NCI-H226 (cell line): ENCODE measurements at places on chromosomes 13 and 19.
A peak's percentile ranks its signal among the peaks of the same experiment; 100 is the strongest.

- DNase-seq, result no peak
Observed at GRCh38 chr19:47183601-47184000, 47.4 kb downstream of the BBC3 start.

GRCh38 chr13:41833831-41834230, 127.1 kb downstream of the VWA8 start:
- no peak for DNase-seq

DNA sequence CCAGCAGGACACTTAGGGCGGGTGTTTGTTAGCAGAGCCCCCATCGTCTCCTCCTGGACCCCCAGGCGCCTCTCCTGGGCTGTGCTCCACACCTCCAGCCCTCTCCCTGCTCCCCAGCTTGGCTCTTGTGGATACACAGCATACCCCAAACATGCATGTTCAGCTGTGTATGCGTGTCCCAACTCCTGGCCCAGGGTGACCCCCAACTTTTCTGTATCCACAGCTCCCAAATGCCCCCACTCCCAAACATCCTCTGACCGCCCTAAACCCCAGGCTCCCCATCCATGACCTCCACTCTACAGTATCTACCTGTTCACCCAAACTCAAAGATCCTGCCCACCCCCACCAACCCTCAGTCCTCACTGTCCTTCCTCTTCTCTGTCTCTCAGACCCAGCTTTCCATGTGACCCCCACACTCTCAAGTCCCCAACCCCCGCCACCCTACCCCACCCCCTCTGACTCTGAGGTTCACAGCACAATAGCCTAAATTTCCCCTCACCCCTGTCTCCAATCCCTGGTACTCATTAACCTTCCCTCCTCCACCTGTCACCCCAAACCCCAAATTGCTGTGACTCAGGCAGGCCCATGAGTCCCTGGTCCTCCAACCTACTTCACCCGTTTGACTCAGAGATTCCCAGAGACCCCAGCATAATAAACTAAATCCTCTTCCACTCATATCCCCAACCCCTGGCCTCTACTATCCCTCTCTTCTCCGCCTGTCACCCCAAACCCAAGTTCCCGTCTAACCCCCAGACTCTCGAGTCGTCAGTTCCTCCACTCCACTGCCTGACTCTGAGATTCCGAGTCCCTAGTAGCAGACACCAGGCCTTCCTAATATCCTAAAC, 968 bp downstream of the UBE2M start:
- no peak for DNase-seq

DNA sequence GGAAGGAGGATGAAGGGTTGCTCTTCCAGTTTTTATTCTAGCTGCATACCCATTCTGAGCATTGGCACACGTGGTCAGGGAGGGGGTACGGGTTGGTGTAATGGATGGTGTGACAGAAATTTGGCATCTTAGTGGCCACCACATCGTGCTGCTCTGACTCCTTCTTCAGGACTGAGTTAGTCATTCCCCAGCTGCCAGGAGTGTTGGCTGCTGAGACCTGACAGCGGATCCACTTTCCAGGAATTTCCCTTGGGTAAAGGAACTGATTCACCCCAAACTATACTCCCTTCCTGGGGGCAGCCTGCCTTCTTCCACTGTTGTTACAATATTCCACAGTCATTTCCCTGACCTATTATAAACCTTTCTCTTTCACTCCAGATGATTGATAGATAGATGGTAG, 595.5 kb upstream of the KLHL1 start:
- no peak for DNase-seq

DNA sequence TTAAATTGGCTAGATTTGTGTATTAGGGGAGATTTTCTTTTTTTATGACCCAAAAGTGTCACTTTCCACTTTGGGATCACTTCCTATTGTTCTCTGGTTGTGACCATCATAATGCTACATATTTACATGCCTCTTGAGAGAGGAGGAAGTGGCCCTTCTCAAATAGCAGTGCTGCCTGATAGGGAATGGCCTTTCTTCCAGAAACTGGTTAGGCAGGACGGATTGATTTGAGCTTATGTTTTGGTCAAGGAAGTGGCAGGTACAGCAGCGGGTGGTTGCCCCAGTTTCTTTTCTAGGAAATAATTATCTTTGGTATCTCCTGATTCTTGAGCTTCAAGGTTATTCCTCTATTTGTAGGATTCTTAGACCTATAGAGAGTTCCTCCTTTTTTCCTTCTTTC, 21.9 kb upstream of the WTIP start:
- DNase-seq, result no peak

GRCh38 chr13:106595625-106596024, 27.7 kb upstream of the ARGLU1 start:
- DNase-seq, result no peak

DNA sequence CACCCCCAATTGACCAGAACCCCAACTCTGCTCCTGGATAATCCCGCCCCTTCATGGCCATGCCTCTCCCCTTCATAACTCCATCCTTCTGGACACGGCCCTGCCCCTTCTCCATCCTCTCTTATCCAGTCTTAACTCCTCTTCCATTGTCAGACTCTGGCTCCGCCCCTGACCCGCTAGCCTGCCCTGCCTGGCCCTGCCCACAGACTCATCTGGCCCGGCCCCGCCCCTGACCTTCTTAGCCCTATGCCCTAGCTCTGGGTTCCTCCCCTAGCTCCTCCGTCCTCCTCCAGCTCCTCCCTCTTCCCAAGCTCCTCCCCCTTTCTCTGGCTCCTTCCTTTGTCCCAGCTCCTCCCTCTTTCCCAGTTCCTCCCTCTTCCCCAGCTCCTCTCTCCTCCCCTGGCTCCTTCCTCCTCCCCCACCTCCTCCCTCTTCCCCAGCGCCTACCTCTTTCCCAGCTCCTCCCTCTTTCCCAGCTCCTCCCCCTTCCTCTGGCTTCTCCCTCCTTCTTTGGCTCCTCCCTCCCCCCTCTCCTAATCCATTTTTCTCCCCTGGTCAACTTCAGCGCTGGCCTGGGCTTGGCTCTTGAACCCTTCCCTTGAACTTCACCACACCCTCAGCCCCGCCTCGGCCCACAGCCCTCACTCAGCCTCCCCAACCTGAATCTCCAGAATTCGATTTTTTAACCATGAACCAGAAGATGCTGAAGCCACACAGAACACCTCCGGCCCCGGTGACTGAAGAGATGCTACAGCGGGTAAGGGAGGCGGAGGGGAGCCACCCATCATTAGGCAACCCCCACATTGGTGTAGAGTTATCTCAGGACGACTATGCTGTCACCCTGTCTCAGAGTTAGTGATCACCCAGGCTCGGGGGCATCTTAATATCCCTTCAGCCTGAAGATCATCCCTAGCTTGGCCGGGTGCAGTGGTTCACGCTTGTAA, 9.2 kb upstream of the ZNF358 start:
- peak; percentile 95 for DNase-seq

GRCh38 chr19:9565900-9566705, 18.2 kb downstream of the ZNF121 start:
- DNase-seq, result no peak

DNA sequence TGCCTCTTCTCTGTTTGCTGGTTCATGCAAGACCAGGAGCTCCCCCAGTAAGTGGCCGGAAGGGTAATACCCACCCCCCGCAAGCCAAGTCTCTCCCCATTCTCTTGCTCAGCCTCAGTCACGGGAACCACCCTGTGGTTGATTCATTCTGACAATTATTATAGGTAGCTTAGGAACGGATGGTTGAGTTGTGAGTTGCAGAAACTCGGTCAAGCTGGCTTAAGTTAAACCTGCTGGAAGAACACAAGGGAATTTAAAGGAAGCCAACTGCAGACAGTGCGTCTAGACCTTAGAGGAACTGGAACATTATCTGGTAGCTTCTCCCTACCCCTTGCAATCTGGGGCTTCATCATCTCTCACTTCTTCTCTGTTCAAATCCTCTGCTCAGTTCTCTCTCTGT, 8.9 kb downstream of the FPR1 start:
- DNase-seq, result no peak

- no peak for DNase-seq
Observed at GRCh38 chr13:46606970-46607369, 54.0 kb downstream of the LRCH1 start.

- DNase-seq, result no peak
Observed at GRCh38 chr13:113851826-113852535, 11.9 kb downstream of the GAS6 start.

GRCh38 chr19:8702350-8702749, 3.8 kb upstream of the ACTL9 start:
- peak; percentile 47 for DNase-seq

GRCh38 chr13:26946684-26947343, 186.2 kb upstream of the GPR12 start:
- DNase-seq, result no peak

GRCh38 chr13:107580741-107581412, 634.5 kb downstream of the LIG4 start:
- DNase-seq, result no peak

GRCh38 chr19:33193269-33193864, 763 bp upstream of the LRP3 start:
- DNase-seq, result no peak

GRCh38 chr13:97743938-97744337, 209.5 kb upstream of the IPO5 start:
- DNase-seq, result no peak

GRCh38 chr19:14432791-14433553, at the start of gene PKN1:
Gene PKN1, plus strand, starts transcription at chr19:14433306. Its CDS starts 216 bp downstream, at chr19:14433522.
- DNase-seq, result peak; percentile 7

- no peak for DNase-seq
Observed at GRCh38 chr13:68608147-68608546, 1378.0 kb upstream of the PCDH9 start.

GRCh38 chr13:51632591-51633362, 48.5 kb downstream of the WDFY2 start:
- no peak for DNase-seq

DNA sequence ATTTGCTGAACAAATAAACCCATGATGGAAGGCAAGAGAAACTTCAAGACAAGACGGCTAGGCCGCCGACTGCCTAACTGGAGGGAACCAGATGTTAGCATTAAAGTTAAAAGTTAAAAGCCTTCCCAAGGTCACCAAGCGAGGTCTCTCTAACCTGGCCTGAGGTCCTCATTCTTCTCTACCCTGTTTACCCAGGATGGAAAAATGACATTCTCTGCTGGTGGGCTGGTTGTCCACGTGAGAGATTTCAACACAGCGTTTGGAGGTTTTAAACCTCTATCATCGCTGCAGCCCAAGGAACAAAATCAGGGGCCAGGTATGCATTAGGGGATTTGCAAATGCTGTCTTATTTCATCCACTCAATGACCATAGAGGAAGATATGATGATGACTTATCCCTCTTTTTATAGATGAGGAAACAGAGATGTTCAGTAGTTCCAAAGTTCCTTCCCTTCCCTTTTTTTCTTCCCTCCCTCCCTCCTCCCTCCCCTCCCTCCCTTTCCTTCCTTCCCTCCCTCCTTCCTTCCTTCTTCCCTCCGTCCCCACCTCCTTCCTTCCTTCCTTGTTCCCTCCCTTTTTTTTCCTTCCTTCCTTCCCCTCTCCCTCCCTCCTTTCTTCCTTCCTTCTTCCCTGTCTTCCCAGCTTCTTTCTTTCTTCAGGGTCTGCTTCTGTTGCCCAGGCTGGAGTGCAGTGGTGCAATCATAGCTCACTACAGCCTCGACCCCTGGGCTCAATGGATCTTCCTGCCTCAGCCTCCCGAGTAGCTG, 79.7 kb downstream of the INSR start:
- no peak for DNase-seq

GRCh38 chr13:39859898-39860297, 204.4 kb downstream of the COG6 start:
- no peak for DNase-seq

GRCh38 chr19:38781058-38781457, 7.7 kb upstream of the LGALS7 start:
- DNase-seq, result no peak

DNA sequence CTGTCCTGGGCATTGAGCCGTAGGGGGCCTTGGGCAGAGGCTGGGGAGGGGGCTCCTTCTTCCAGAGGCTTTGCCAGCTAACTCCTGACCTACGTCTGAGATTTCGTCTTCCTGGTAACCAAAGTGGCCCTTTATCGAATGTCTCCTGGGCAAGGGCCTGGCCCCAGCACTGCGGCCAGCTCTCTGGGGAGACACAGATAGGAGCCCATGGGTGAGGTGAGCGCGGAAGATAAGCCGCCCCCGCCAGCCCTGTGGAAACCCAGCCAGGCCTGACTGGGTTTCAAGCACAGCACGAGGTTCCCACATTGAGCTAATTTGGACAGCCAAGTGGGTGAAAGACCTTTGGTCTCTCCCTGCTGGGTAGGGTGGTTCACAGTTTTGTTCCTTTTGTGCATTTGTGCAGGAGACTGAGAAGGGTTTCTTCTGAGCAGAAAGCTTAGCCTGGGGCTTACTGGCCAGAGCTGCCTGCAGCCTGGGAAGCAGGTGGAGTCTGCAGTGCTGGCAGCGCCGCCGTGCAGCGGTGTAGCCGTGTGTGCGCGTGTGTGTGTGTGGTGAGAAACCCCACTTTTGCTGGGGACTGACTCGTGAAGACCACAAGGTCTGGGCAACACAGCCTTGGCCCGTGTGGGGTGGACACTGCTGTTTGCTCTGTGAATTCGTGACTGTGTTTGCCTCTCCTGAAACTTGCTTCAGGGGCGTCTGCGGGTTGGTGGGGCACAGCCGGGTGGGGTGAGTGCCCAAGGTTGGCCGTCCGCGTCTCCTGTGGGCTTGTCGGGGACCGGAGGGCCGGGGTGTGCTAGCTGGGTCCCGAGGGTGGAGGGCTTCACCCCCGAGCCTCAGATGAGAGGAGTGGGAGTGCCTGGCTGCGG, 2.5 kb downstream of the BSG start:
- DNase-seq, result peak; percentile 52

GRCh38 chr19:47729799-47730520, 15.4 kb upstream of the NOP53 start:
- DNase-seq, result peak; percentile 93

- no peak for DNase-seq
Observed at GRCh38 chr13:25489238-25489637, 117.5 kb downstream of the ATP8A2 start.

DNA sequence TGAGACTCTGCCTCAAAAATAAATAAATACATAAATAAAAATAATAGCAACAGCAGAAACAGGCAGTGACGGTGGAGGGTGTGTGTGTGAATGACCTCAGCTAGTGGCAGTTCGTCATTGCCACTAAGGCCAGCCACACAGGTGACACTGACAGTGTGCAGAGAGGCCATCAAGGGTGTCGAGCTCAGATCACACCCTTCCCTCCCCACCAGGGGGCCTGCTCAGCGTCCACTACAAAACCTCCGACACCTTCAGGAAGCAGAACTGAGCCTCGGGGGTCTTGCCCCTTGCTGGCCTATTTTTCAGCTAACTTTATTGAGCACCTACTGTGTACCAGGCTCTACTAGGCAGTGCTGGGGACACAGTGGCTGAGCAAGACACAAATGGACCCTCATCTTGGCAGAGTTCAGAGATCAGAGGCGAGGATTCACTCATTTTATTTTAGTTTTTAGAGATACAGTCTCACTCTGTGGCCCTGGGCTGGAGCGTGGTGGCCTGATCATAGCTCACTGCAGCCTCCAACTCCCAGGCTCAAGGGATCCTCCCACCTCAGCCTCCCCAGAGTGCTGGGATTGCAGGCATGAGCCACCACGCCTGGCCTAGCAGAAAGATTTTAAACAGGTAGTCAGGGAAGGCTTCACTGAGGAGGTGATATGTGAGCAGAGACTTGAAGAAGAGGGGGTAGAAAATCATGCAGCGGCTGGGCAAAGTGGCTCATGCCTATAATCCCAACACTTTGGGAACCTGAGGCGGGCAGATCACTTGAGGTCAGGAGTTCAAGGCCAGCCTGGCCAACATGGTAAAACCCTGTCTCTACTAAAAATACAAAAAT, 30.3 kb upstream of the SEMA6B start:
- DNase-seq, result no peak
